ENCODE measurements at places on chromosomes 5 and 9.
A peak's percentile ranks its signal among the peaks of the same experiment; 100 is the strongest.

DNA sequence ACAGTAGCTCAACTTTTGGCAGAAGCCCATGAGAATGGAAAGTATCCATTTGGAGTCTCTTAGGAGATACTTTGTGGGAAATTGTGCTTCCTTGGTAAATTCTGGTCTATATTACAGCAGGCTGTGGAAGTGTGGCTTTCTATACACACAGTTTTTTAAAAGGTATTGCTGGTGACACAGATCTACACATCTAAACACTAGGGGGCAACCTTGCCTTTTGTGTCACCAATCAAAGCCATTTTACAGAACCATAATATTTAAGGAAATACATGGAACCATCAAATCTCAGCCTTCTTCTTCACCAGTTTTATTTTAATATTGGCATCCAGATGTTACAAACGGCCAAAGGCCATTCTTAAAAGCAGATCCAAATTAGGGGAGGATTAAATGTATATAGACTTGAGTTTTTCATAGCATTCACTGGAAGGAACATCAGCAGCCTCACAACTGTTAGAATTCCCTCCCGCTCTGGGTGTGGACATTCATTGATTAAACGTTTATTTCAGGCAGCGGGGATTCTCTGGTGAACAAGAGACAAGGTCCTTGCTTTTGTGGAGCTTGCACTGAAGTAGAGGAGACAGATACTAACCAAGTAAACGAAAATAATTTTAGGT lies 132.4 kb upstream of the EPB41L4A start:
- DNase-seq: no peak

DNA sequence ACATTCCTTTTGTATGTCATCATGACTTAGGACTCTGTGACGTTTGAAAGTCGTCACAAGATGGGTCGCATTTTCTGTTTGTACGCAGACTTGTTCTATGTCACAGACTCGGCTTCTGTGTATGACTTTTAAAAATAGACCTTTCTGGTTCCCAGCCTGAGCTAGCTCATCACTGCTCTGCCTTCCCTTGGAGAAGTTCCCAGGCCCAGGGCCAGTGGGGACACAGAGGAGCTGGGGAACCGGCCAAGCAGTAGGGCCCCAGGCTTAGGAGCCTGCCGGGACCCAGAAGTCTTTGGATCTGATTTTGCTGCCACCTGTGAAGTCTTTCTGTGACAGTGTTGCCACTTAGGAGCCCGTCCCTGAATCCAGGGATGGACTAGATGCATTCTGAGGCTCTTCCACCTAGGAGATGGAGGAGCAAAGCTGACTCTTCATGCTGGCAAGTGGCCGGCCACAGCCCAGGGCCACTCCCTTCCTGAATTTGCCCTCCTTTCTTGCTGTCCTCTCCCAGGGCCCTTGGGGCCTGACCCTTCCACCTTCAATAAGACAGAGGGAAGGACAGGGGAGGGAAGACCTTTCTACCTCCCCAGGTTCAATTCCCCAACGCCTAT lies 18.1 kb upstream of the UBE2QL1 start:
- DNase-seq: no peak

DNA sequence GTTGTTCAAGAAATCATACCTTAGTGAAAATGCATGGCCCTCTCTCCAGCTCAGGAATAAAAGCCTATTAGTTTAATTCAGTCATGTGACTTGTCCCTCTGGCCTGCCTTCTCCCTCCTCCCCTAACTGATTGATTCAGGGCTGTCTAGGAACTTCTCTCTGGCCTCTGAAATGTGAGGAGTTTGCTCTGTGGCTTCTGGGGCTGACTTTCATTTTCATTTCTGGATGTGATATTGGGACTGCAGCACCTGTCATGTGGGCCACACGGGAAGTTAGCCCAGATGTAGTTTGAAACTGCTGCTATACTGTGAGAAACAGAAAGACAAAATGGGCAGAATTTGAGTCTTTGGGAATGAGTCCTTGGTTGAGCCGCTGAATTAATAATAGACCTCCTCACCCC lies 44.8 kb downstream of the PARP8 start:
- DNase-seq: peak; percentile 15

DNA sequence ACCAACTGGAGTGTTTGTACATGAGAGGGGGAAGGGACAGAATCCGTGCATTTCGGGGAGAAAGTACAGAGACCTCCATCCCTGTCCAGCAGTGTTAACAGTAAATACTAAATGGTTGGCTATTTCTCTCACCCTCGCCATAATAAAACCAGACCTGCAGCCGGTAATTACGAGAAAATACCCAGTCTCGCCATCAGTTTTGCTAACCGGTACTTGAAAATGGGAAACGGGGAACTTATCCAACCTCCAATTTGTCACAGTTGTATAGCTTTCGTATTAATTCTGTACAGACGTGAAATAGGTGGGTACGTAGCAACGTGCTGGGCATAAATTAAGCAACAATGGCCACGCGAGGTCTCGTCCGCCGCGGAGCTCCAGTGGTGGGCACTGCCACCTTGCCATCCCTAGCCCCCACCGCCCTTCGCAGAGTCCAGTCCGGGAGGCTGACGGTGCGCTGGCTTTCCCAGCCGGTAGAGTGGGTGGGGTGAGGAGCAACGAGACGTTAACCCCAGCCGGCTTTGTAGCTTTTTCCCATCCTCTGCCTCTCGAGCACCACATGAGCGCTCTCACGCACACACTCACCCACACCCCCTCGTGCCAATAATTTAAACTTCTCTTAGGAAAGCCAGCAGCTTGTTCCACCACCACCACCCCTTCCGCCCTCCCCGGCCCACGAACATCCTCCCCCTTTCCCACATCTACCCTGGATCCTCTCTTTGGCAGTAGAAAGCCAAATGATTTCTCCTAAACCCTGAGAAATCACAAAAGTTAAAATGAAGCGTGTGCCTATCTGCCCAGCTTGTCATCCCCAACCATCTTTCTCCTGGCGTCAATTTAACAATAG lies 1.8 kb downstream of the ELAVL2 start:
- no peak for DNase-seq

DNA sequence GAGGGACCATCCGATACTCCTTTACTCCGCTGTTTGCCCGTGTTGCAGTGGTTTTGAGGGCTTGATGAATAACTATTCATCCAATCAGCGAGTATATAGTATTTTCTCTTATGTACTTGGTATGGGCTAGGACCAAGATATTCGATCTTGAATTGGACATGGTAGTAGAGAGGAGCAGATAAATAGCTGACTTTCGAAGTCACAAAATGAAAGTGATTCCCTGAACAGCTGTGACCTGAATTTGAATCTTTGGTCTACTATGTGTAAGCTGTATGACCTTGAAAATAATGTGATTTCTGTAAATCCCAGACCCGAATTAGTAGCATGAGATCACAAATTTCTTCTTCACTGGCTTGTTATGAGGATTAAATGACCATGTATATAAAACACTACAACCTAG lies 134.4 kb downstream of the TUSC1 start:
- DNase-seq: no peak

GRCh38 chr9:33687779-33688178 lies 107.6 kb upstream of the PRSS3 start:
- DNase-seq: no peak

DNA sequence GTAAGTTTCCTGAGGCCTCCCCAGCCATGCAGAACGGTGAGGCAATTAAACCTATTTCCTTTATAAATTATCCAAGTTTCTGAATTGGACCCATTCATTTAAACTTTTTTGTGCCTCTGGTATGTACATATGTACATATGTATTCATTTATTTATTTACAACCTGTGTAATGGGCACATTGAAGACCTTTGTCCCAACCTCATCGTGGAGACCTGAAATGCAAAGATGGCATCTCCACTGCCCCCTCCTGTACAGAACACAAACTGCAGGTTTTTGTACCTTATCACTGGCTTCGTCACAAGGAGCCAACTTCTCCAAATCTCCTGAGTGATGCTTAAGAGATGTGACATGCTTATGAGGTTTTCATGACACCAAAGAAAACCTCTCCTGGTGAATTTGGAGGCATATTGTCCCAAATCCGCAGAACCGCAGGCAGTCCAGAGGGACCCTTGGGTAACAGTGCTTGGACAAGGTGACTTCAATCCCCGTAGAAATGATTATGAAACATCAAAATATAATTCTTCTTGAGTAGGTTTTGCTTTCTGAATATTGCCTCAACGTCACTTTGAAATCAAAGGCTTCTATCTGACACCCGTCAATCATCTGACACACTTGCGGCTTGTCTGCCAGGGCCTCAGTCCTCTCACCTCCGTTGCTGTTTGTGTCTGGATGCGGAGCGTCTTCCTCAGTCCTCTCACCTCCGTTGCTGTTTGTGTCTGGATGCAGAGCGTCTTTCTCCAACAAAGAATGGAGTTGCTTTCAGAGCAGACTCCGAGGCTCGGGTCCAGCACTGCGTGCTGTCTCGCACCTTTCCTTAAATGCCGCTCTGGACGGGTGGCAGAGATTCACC lies 135.0 kb upstream of the IRX4 start:
- DNase-seq: no peak

DNA sequence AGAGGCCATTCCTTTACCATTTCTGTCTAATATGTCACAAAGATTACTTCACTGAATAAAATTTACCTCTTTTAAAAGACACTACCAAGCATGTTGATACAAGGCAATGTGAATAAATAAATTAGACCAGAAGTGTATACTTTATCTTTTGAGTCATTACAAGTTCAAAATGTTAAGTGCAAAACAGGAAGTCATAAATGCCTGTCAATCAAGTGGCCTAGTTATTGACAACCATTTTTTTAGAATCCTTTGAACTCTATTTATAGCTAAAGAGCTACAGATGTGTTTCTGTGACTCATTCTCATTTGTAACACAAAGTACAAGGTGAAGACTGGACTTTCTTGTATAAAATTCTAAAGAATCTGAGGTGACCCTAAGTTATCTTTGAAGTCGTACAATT lies 602.7 kb upstream of the SEMA6A start:
- DNase-seq: no peak

DNA sequence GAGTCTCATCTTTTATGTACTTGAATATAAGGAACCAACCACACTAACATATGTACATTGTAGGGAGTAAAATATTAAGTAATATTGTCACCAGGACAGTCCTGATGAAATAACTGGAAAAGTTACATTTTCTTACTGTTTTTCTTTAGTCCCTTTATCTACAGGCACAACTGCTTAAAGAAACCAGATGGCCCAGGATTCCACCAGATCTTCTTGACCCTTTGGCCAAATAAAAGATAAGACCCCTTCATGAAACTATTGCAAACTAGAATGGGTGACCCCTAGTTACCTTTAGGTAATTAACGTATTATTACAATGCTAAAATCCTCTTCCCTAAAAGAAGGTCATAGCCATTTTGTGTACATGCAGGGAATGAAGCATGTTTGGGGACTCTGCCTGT lies 106.3 kb upstream of the FTMT start:
- DNase-seq: no peak

DNA sequence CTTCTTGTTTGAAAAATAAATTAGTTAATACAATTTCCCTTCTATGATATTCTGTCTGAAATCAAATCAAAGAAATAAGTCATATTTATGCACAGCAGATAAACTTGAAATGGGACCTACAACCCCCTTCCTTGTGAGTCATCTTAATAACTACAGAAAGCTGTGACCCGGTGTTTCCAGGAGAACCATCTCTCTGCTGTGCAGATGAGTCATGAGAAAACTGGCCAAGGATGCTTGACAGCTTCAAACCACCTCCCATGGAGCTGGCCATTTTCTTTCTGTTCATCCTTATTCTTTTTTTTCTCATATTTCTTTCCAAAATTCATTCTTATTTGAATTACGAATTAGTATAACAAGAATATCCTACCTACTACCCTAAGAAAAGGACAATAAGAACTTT lies 43.4 kb upstream of the NR4A3 start:
- DNase-seq: no peak

GRCh38 chr5:128241051-128241695 lies 157.6 kb downstream of the SLC12A2 start:
- DNase-seq: no peak

DNA sequence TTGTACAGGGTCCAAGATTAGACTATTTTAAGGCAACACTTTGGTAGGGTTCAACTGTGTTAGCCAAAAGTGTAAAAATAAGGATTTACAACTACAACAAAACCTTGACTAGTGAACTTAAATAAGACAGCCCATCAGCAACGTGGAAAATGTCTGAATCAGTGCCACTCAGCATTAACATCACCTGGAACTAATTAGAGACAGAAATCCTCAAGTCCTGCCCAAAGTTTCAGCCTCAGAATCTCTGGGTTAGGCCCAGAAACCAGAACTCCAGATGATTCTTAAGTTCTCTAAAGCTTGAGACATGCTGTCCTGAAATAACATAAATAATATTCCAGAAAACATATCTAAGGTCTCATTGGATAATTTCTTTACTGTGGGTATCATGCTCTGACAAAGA lies 118.6 kb downstream of the SEMA6A start:
- DNase-seq: no peak

- no peak for DNase-seq
Observed at GRCh38 chr5:171578829-171579491, 159.5 kb downstream of the FGF18 start.
